Stimulated activated CD8-positive, alpha-beta memory T cell treated with anti-CD3 and anti-CD28 coated beads, Interleukin-7, amount 100 ng/mL, for 4 hours (primary cell): ENCODE measurements at places on chromosomes 1 and 21.

DNA sequence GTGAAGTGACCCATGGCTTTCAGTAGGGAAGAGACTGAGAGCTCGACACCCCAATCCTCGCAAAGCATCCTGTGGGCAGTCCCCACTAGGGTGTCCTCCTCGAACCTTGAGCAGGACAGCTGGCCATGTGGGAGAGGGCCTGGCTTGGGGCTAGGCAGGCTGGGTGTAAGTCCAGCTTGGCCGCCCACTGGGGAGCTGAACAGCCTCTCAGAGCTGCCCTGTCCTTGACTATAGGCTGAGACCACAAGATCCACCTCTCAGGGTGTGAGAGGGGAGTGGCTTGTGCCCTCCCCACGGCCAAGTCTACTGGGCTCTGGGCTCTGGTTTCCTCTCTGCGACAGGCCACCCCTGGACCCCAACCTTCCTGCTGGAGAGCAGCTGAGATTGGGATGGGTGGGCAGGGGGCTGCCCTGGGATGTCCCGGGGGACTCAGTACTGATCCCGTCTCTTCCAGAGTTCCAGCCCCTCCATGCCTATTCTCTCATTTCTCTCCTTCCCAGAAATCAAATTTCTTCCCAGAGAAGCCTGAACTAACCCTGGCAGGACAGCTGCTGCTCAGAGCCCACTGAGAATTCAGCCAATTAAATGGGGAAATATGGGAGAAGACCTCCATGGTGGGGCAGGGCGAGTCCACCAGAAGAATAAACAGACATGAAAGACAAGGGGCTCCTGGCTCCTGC lies 282.9 kb downstream of the PTPRU start:
- no peak for DNase-seq

DNA sequence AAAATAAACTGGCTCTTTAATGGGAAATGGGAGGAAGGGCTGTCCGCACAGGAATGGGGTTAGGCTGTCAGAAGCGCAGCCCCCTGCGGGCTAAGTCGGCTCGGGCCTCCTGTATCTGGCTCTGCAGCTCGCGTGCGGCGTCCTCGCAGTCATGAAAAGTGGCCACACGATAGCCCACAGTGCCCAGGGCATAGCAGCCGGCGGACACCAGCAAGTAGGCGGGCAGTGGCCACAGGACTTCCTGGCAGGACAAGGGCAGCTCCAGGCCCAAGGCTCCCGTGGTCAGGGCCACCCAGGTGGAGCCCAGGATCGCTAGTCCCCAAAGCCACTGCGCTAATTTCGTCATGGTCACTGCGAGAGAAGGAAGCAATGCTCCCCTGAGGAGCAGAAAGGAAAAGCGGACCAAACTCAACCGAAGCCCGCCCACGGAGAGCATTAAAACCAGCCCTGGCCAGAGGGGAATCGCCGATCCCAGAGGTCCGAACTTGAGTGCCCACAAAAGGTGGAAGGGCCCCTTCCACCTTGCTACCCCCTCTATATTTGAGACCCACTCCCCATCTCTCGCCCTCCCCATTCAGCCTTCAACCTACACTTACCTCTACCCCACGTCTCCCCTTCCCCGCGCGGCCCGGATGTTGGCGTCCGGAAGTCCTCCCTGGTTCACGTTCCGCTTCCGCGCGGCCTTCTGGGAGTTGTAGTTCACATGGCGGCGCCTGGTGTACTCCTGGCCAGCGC lies at the start of gene DPM3:
TSS of gene DPM3 (minus strand) at position 637 of the 735 bp plus-strand sequence. CDS start at position 346, 291 bp downstream.
- DNase-seq = peak; percentile 78

GRCh38 chr1:19476450-19477190 lies 8.7 kb downstream of the CAPZB start:
- no peak for DNase-seq

DNA sequence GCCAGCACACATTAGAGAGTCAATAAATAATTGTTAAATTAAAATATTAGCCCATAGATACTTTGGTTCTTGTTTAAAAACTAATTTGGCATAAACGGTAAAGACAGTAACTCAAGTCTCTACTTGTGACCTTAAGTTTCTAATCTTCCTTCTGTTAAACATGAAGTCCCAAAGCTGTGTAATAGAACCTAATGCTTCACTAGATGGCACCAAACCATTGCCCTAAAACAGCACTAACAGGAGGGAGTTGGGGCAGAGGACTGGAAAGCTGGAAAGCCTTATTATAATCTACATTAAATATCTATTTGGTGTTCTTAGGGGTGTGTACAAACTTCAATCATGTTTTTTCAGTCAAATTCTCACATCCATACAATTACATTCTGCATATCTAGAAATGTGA lies 176.7 kb downstream of the OLFM3 start:
- DNase-seq = no peak

- DNase-seq = no peak
Observed at GRCh38 chr1:203932556-203932955, 71.2 kb downstream of the SNRPE start.

GRCh38 chr1:160207771-160208556 lies 2.8 kb downstream of the PEA15 start:
- no peak for DNase-seq

DNA sequence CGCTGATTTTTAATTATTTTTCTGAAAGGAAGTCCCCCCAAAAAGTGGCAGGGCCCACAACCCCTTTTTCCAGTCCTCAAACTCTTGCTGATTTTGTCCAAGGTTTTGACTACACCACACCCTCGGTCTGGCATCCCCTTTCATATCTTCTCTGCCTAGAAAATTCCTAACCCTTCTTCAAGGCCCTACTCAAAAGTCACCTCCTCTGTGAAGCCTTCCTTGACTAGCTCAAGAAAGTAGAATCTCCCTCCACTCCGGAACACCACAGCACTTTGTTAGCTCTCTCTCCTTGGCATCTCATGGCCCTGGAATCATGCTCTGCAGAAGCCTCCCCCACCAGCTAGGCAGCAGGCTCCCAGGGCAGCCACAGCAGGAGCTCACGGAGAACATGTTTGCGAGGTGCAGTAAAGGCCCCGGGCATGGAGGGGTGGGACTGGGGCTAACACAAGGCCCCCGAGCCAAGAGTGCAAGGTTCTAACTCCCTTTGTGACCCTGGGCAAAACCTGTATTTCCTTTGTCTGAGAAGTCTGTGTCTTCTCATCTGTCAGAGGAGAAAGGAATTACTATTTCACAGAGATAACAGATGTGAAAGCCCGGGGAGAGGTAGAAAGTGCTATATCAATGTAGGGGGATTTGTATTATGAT lies 17.7 kb upstream of the S100A7 start:
- DNase-seq = no peak

DNA sequence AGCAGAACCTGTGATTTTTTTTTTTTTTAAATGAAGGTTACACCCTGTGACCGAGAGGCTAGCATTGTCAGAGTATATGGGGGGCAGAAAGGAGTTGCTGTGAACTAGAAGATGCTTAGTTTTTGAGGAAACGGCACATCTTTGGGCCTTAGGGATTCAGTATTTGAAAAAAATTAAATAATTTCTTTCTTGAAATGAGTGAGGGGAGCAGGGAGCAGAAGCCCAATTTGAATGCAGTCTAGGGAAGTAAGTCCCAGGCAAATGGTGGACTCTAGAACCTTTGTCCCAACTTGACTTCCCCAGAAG lies 42.9 kb downstream of the PEX14 start:
- DNase-seq = no peak

DNA sequence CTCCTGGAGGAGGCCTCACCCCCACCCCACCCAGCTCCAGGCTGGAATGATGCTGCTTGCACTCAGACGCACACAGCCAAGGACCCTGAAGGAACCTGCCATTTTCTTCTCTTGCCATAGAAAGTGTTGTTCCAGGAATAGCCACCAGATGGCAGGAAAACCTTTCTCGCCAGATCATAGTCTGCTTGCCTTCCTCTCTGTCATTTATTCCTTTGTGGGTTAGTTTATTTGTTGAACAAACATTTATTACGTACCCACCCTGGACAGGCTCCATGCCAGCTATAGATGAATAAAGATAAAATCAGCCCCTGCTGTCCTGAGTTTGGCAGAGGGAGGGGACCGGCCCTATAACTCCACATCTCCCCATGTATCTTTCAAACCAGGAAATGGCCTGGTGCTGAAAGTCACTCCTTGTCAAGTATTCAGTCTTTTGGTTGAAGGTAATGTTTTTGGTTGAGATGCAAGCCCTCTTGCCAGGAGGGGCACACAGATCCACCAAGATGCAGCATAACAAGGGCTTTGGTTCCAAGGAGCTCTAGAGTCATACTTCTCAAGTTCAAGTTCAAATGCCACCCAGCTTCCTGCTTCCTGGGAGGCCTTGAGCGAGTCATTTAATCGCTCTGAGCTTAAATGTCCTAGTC lies 7.0 kb upstream of the KCNC4 start:
- DNase-seq = peak; percentile 14

DNA sequence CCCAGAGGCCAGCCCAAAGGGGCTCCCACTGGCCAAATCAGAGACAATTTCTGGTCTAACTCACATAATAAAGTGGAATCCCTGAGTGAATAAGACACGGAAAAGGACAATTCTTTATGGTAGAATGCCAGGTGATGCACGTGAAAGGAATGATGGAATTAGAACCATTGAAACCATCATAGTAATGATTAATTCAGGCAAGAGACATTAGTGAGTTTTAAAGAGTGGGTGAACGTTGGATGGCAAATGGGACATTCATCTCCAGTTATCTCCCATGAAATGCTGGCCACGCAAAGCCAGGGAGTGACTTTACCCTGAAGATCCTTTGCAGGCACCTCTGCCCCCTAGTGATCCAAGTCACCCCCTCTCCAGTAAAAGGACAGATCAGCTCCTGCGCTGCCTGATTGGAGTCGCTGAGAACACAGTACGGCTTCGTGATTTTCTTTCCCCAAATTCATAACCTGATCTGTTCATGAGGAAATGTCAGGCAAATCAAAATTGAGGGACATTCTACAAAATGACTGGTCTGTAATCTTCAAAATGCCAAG lies 87.5 kb downstream of the AJAP1 start:
- DNase-seq = no peak

DNA sequence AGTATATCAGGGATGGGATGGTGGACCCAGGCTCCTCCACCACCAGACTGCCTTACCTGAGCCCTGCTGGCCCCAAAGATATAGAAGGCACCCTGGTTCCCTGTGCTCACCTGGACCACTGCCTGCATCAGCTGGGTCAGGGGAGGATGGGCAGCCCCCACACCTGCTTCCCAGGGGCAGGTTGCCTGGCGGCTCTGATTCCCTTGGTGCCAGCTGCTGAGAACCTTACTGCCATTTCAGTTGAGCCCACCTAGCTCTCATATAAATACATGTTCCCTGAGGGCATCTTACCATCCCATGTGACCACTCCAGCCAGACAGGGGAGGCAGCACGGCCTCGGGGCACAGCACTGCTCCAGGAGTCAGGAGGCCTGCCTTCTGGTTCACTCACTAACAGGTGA lies 24.4 kb downstream of the PSEN2 start:
- no peak for DNase-seq

DNA sequence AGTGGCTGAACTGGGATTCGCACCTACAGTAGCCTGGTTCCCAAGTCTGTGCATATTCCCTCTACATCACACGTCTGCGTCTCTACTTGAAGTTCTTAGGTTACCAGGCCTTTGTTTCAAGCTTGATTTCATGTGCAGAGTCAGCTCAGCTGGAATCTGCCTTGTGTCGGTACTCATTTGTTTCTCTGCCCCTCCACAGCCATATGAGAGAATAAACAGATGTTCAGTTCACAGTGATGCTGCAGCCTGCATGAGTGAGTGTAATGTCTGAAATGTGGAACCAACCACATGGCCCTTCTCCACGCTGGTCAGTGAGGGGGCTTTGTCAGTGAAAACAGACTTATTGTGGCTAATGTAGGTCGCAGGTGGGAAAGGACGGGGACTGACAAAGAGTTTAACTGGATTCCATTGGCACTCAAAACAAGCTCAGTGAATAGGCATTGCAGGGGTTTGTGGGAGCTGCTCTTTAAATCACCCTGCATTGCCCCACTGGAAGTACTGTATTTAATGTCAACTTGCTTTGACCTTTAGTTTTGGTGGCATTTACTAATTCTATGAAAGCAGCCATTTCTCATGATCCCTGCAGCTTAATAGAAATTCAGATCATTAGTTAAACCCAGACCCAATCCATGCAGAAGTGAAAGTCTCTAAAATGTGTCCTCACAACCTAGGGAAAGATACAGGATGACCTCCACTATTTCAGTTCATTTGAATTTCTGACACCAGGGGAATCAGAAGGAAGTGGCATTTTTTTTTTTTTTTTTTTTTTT lies 136.4 kb upstream of the FAM78B start:
- DNase-seq = no peak

DNA sequence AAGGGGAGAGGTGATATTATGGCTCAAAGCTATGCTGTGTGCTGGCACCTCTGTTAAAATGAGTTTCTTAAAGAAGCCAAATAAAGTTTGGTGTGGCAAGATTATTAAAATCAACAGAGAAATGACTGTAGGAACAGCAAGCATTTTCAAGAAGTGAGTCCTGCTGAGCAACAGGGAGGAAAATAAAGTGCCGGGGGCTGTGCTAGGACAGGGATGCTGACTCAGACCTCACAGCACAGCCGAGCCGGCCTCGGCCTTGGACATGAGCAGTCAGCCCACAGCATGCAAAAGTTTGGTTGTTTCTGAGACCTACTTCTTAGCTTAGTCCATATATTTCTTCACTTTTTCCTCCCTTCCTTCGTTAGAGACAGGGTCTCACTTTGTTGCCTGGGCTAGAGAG lies 19.2 kb downstream of the CNIH3 start:
- no peak for DNase-seq

GRCh38 chr1:9289090-9289534 lies 3.6 kb upstream of the SPSB1 start:
- peak; percentile 56 for DNase-seq

- no peak for DNase-seq
Observed at GRCh38 chr1:59052166-59052590, 244.7 kb upstream of the FGGY start.

DNA sequence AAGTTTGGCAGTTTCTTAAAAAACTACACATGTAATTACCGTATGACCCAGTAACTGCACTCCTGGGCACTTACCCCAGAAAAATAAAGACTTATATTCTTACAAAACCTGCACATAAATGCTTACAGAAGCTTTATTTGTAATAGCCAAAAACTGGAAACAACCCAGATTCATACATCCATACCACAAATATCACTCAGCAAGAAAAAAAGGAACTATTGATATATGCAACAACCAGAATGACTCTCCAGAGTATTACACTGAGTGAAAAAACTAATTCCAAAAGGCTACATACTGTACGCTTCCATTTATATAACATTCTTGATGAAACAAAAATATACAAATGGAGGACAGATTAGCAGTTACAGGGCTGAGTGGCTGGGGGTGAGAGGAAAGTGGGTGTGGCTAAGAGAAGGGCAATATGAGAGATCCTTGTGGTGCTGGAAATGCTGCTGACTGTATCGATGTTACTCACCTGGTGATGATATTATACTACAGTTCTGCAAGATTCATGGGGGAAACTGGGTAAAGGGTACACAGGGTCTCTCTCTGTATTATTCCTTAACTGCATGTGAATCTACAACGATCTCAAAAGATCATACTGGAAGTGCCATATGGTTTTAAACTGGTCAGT lies 96.0 kb upstream of the GNG4 start:
- no peak for DNase-seq

GRCh38 chr1:178768423-178768822 lies 43.4 kb downstream of the RALGPS2 start:
- DNase-seq = no peak
